ENCODE measurements at places on chromosomes 5 and 9.

DNA sequence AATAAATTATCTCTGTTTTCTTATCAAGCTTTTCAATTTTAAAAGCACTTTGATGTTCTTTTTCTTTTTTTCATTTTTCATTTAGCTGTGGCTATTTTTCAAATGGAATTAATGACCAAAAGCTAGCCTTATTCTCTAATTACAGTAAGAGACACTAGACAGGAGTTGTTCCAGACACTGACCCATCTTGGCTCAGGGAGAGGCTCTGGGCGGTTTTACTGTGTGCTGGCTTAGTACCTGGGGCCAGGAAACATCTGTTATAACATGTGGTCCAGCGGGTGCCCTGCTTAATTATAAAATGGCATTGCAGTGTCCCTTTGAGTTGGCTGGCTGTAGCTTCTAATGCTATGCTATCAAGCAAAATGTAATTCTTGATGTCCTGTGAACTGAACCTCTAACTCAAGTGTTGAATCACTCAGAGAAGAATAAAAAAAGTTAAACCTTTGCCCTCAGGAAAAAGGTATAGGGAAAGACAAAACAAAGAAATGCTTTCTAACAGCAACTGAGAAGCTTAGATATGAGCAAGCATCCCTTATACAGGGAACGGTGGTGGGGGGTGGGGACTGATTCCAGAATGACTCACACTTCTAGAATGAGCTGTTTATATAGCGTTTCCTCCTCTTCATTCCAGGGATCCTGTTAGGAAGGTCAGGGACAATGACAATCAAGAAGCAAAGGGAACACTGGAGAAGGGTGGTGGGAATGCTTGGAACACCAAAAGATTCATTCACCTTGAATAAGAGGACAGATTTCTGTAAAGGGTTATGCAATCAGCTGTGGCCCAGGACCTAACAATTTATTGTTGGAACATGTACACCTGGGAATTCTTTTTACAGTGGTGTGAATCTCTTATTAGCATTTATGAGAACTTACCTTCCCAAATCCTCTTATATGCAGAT lies 58.7 kb upstream of the NFIB start:
- peak; percentile 99 for DNase-seq

- no peak for DNase-seq
These were observed 205.4 kb upstream of the ITGA1 start for GRCh38 chr5:52582313-52582712.

GRCh38 chr9:12719431-12719830 lies 26.2 kb downstream of the TYRP1 start:
- DNase-seq, result peak; percentile 85

GRCh38 chr9:91803970-91804752 lies 145.9 kb downstream of the ROR2 start:
- no peak for DNase-seq

GRCh38 chr5:143128412-143129071 lies 274.9 kb downstream of the NR3C1 start:
- no peak for DNase-seq

- no peak for DNase-seq
These were observed 216.1 kb downstream of the TRIM36 start for GRCh38 chr5:114953565-114953964.

GRCh38 chr9:74772121-74772520 lies 115.6 kb downstream of the TRPM6 start:
- DNase-seq, result no peak

DNA sequence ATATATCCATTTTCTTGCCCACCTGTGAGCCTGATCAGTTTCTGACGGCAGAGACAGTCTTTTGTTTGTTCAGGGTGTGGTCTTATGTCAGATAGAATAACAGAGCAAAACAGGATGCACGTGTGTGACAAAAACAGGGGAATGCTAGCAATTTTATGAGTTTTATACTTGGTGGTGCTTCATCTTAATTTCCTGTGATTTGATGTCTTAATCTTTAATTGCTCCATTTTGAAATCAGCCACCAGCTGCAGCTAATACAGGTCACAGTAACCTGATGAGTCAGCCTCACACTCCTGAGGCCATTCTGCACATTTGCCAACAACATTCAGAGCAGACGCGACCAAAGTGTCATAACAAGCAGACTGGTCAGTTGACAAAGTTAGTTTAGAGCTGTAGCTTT lies 42.3 kb upstream of the JMY start:
- DNase-seq, result no peak

DNA sequence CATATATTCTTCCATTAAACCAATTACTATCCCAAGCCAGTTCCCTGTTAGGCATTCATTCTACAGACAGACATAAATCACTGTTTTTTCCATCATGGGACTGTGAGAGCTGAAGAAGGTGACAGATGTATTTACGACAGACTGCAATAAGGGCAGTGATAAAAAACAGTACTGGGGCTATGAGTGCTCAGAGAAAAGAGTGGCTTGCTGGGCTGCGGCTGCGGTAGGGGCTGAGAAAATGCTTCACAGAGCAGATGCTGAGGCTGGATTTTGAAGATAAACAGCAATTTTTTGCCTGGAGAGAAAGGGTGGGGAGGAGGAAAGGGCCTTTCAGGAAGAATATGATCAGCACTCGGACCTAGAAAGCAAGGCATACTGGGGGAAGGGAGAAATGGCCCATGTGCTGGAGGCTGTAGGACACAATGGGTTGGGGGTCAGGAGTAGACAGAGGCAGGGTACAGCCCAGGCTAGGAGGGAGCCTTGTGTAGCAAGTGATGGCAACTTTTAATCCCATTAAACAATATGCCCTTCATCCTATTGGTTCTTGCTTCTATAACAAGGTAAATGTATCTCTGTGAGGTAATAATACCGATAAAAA lies 279.3 kb downstream of the ASTN2 start:
- DNase-seq, result no peak

- DNase-seq, result no peak
These were observed 42.6 kb downstream of the NACC2 start for GRCh38 chr9:136052472-136052880.

DNA sequence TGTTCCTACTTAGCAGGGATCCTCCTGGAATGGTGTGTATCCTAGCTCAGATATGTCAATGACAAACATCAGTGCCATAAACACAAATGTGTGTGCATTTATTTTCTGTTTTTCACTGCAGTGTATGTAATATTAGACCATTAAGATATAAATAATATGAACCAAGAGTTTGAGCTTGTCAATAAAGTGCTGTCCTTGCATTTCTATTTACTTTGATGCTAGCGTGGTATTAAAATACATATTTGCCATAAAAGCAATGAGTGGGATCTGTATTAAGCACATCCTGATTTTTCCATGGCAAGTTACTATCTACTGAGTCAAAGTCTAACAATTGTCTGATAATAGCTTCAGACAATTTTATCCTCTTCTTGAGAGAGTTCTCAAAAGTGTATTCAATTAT lies 157.6 kb downstream of the DIRAS2 start:
- no peak for DNase-seq

DNA sequence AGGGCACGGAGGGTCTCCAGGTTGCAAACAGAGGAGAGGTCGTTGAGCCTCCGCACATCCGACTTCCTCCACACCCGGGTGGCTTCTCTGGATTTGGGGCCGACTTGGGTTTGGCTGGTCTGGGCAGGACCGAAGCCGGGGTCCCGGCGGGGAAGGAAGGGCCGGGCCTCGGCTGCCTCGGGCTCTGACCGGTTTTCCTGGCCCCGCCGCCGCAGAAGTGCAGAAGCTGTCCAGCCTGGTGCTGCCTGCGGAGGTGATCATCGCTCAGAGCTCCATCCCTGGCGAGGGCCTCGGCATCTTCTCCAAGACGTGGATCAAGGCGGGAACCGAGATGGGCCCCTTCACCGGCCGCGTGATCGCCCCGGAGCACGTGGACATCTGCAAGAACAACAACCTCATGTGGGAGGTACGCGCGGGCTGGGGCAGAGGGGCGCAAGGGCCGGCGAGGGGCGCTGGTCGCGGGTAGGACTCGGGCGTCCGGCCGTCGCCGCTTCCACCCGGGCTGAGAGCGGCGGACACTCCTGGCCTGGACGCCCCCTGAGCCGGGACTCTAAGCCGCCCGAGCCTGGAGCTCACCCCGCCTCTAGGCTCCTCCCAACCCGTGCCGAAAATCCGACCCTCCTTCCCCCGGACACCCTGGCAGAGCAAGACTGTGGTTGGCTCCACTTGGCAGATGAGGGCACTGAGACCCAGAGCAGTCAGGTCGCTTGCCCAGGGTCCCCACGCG lies 2.2 kb downstream of the PRDM12 start:
- DNase-seq, result no peak

DNA sequence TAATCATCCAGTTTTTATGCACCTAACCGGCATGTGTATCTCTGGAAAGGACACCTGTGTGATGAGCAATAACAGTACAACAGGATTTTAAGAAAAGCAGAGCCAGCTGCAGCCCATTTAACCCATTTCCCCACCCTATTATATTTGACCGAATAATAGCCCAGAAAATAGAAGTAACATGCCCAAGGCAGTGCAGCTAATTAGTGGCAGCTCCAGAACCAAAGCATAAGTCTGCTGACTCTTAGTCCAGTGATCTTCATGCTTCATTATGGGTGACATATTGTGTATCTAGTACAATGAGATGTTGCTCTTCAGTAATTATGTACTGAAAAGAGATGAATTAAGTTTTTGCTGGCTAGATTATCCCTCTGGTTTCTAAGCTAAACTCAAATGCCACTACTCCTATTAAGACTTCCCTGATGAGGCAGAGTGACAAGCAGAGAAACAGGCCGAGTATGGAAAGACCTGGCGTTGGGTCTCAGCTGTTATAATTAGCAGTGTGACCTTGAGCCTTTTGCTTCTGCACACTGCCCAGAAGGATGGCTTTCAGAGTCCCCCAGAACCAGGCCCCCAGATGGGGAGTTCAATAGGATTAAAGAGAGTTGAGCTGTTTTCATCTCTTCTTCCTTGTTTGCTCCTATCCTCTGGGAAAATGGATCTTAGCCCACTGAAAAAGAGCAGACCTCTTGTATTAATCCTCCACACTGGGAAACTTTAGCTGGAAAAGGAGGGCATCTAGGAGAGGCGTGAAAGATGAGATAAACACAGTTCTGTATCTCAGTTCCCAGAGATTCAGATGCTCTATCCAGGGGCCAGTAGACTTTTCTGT lies 10.8 kb upstream of the C1QTNF3 start:
- no peak for DNase-seq

DNA sequence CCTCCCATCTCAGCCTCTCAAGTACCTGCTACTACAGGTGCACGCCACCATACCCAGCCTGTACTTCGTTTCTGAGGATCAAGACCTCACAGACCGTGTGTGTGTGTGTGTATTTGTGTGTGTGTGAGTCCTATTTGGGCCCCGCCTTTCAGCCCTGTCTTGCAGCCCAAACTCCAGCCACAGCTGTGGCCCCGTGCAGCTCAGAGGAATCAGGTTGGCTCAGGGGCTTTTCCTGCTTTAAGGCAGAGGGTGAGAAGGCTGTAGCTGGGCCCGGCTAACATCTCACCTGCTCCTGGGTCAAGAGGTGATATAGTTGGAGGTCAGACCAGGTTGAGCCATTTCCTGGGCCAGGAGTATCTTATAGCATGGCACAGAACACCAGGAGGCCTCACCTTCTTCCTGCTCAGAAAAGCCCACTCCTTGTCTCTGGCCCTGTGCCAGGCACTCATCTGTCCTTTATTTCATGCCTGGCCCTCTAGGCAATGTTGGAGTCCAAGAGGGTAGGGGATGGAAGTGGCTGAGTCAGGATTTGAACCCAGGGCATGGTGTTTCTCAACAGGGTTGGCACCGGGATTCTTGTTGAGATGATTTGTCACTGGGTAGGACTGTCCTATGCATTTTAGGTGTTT lies 1.6 kb upstream of the PHYKPL start:
- DNase-seq, result no peak

DNA sequence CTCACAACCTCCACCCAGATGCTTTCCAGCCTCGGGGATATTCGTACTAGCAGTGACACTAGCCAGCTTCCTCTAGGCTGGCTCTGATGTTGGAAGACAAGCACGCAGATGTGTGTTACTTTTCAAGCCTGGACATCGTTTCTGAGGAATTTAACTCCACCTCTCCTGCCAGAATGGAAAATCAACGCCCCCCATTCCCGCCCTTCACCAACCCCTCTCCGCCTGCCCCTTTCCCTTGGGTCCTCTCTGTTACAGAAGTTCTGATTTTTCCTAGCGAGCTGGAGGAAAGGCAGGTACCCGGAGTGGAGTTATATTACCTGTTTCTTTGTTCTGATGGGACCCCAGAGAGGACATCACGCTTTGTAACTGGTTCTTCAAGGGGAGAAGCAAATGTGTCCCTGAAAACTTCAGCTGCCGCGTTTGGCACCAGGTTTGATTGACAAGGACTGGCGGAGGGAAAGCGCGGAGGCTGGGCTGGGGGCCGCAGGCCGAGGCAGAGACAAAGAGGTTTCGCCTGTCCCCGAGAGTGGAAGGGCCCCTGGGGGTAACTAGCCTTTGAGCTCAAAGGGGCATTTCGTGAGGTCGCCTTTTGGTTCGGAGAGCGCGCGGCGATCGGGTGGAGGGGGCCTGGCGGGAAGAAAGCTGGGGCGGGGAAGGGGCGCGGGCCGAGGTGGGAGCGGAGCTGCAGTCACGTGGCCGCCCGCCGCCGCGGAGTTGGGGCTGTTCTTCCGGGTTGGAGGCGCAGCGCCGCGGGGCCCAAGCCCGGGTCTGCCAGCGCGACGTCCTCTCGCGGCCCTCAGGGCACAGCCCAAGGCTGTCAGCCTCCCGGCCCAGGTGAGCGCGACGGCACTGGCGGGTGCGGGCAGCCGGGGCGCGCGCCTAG lies at the start of gene NNT:
Gene NNT, plus strand, starts transcription at position 720 of the 883 bp plus-strand sequence. CDS start 6,016 bp downstream, outside the sequence.
- peak; percentile 75 for DNase-seq

DNA sequence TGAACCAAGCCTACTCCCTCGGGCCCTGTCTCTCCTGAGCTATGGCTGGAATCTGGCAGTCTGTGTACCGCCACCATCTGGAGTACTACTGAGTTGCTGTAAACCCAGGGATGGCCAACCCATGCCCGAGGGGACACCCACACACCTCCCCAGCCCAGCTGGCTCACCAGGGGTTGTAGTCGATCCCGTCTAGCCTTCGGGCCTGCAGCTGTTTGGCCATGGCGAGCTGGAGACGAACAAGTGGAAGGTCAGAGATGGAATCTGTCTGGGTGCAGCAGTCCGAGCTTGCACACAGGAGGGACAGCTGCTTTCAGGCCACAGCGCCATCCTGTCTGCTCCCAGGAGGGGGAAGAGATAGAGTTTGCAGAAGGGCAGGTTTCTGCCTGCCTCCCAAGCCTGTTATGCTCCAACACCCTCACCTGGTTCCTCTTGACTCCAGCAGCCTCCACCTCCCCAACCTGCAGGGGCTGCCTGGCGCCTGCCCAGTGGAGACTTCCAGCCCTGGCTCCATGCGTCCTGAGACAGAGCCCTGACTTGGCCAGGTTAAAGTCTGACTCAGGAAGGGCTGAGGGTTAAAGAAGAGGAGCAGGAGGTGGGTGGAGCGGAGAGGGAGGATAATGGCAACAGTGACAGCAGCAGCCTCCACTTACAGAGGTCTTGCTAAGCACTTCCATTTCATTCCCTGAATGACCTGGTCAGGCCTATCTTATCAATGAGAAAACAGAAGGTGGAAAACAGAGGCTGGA lies 15.8 kb upstream of the SPOUT1 start:
- DNase-seq, result no peak

- no peak for DNase-seq
These were observed 28.3 kb upstream of the NR3C1 start for GRCh38 chr5:143431789-143432188.

DNA sequence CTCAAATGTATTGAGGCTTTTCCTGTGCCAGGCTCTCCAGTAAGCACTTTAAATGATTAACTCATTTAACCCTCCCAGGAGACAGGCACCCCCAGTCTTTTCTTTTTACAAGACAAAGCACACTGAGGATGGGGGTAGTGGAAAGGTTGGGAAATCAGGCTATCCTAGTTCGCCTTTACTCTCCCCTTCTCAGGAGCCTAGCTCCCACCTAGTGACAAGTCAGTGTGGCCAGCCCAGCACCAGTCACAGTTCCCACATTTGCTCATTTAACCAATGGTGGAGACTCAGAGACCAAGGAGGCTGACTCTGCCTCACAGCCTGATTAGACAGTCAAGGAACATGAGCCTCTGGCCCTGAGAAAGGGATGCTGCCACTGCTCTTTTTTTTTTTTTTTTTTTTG lies 3.5 kb downstream of the ALDH7A1 start:
- no peak for DNase-seq

Measured in NCI-H446 treated with DMSO at 0.1 percent for 48 hours (cell line).